Cardiac muscle cell (in vitro differentiated cells and primary cell): ENCODE measurements at places on chromosomes 13 and 19.

DNA sequence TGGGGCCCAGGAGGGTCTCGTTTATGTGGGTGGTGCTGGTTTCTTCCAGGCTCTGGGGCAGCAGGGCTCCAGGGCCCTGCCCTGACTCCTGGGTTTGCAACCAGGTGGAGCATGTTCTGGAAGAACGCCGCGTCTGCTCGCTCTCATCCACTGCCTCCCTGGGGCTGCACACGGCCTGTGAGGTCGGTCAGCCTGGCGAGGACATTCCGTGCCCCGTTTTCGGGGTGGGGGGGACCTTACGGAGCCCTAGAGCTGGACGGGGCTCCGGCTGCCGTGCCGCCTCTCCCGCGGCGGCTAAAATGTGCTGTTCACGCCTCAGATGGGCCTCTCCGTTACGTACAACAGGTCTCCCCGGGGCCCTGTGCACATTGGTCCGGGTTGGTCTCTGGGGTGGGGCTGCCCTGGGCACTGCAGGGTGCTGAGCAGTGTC lies 3.3 kb downstream of the GNA11 start:
- DNase-seq: no peak

GRCh38 chr19:2734589-2735288 lies 5.1 kb downstream of the SLC39A3 start:
- no peak for DNase-seq

- DNase-seq: no peak
These were observed 139.7 kb downstream of the VWA8 start for GRCh38 chr13:41821238-41821594.

- DNase-seq: peak; percentile 57
These were observed 3.3 kb upstream of the C3 start for GRCh38 chr19:6723738-6724137.

DNA sequence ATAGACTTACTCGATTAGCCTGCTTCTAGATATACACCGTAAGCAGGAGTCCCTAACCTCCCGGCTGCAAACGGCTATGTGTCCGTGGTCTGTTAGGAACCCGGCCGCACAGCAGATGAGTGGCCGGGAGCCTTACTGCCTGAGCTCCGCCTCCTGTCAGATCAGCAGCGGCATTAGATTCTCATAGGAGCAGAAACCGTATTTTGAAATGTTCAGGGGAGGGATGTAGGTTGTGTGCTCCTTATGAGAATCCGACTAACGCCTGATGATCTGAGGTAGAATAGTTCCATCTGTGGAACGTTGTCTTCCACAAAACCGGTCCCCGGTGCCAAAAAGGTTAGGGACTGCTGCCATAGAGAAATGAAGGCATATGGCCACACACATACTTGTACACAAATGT lies 1491.9 kb downstream of the SLITRK5 start:
- no peak for DNase-seq
